ENCODE measurements at places on chromosomes 5 and 9. TPM values are rescaled to one million over a fixed set of nuclear protein-coding genes. Genes with fewer than 3 reads are reported as not detected.

GRCh38 chr9:38036359-38037084, 32.5 kb downstream of the SHB start:
- peak; percentile 47 for DNase-seq

- DNase-seq: peak; percentile 84
These were observed 201.2 kb downstream of the TARS1 start for GRCh38 chr5:33641744-33642505.

GRCh38 chr5:43065387-43065947, 25.3 kb upstream of the ANXA2R start:
- DNase-seq: peak; percentile 62

GRCh38 chr5:147369742-147370374, 135.0 kb downstream of the STK32A start:
- peak; percentile 44 for DNase-seq

DNA sequence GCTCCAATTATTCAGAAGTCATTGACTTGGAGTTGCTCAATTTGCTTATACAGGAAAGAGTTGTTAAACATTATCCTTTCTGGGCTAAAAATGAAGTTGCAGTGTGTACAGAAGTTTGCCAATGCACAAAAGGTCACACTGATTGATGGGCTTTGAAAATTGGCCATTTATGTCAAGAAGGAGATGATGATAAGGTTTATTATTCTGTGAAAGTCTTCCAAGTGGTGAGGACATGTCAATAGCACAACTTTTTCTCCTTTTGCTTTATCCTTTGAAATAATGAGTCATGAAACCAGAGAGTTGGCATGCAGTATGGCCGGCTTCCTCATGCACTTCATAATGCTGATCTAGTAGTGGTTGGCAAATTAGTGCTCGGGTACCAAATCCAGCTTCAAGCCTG, 848.5 kb upstream of the WWC1 start:
- DNase-seq: peak; percentile 88

DNA sequence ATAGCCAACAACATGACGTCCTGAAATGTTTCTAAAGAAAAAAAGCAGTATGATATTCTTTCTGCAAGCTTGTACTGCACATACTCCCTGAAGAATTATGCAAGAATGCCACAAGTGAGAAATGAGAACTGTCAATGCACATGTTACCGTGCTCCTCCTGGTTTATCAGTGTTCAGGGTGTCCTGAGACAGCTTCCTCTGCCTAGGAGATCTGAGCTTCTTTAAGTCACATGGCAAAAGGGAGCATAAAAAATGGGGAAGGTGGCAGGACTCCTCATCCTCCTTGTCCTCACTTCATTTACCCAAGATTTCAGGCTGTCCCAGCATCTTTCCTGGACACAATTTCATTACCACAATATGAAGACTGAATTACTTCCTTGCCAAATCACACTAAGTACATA, 238.2 kb downstream of the GLIS3 start:
- DNase-seq: no peak

Gene FGF10
- total RNA-seq: not detected

Gene HMGCR
- total RNA-seq: 272 TPM
